ENCODE measurements at places on chromosomes 6 and 20.

GRCh38 chr6:10771371-10771894 is 23.8 kb downstream of the TMEM14B start:
- DNase-seq, result no peak

- DNase-seq, result no peak
Measured at GRCh38 chr6:135630789-135631376, 133.3 kb upstream of the AHI1 start.

DNA sequence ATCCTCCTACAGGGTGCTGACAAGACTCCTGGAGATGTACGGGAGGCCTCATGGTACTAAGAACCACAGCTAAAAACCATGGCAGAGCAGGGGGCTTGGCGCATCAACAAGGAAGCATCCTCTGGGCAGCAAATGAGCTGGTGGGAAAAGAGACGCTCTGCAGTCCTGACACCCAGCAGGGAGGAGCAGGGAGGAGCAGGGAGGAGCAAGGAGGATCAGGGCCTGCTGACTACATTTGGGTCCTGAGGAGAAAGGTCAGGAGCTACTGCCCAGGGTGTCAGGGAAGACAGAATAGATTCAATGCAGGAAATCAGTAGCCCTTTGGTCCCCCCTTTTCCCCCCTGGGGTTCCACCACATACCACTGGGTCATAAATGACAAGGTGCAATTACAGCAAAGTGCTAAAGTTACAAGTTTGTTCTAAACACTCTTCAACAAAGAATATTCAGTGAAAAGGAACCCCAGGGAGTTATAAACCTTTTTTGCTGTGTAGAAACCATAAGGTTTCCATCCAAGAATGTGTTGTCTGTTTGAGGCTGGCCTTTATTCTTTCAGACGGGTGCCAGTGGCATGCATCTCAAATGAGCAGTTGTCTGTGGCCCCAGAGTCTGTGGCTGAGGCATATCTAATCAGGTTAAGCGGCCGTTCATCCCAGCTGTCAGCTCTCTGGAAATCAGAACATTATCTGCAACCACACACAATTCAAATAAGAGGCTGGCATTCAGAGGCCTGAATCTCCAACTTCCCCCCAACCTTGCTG is 325.0 kb downstream of the CDC5L start:
- DNase-seq, result no peak

GRCh38 chr6:29011276-29011734 is 6.2 kb upstream of the ZNF311 start:
- DNase-seq, result peak; percentile 18

DNA sequence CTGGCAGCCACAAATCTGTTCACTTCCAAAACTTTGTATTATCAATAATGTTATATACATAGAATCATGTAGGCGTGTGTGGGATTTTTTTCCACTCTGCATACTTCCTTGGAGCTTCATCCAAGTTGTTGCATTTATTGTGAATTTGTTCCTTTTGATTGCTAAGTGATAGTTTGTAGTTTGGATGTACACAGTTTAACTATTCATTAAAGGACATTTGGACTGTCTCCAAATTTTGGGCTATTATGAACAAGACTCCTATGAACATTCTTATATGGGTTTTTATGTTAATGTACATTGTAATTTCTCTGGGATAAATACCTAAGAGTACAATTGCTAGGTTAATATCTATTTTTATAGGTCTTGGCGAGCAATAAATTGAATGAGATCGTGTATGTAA is 36.2 kb upstream of the GCNT2 start:
- no peak for DNase-seq

- DNase-seq, result no peak
Measured at GRCh38 chr6:39053016-39053624, 4.5 kb downstream of the GLP1R start.

- DNase-seq, result no peak
Measured at GRCh38 chr6:154535851-154536250, 25.4 kb upstream of the CNKSR3 start.

- DNase-seq, result no peak
Measured at GRCh38 chr6:87799651-87800050, 97.6 kb upstream of the AKIRIN2 start.

GRCh38 chr6:37518116-37518515 is 18.4 kb upstream of the CCDC167 start:
- no peak for DNase-seq

DNA sequence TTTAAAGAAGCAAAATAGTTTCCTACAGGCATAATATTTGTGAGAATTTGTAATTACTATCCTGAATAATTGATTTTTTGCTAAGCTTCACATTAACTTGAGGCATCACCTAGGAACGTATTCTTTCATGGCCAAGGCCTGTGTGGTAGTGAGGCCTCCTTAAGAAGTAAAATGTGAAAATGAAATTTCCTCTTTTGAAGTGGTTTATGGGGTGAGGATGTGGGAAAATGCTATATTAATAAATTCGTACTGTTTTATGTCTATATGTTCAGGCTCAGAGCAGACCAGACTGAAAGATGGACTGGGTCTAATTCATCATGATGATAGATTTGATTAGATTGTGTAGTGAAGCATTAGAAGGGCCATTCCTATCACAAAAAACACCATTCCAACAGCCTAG is 33.1 kb downstream of the MYLIP start:
- DNase-seq, result no peak

DNA sequence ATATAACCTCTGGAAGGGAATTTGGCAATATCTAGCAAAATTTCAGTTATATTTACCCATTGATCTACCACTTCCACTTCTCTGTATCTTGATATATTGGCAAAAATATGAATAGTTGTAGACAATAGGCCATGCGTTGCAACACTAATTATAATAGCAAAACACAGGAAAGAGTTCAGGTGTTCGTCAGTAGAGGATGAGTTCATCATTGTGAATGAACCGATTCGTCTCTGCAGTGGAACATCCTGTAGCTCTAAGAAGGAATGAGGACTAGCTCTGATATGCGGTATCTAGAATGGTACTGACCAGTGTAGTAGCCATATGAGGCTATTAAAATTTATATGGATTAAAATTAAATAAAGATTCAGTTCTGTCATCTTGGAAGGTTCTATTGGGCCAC is 8.3 kb downstream of the FAM83D start:
- DNase-seq, result no peak

- no peak for DNase-seq
Measured at GRCh38 chr20:32847964-32848363, 10.8 kb upstream of the EFCAB8 start.

GRCh38 chr6:28726569-28727309 is 197.0 kb downstream of the TRIM27 start:
- DNase-seq, result no peak

- DNase-seq, result no peak
Measured at GRCh38 chr6:136235233-136235564, 14.9 kb downstream of the MTFR2 start.

DNA sequence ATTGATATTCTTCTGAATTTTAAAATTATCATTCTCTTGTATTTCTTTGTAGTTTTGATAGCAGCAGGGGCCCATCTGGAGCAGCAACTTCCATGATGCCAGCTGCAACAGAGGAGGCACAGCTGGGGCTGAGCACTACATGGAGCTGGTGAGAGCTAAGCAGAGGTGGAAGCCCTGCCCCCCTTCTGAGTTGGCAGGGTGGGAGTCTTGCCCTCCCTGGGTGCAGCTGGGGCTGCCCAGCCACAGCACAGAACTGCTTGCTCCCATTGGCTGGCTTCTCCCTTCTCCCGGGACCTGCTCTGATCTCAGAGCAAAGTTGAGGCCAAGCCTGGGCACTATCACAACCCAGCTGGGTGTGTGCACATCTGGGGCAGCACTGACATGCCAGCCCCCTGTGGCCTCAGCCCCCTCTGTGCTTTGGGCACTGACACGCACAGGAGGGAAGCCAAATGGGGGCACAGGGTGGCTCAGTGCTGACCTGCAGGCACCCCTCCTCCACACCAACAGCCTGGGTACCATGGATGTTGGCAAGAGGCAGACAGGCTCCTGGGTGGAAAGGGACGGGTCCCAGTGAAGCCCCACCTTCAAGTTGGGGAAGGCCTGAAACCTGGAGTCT is 69.1 kb upstream of the EYA4 start:
- no peak for DNase-seq

GRCh38 chr6:90025523-90026061 is 131.3 kb downstream of the GJA10 start:
- peak; percentile 93 for DNase-seq

- peak; percentile 1 for DNase-seq
Measured at GRCh38 chr20:571754-572441, 28.3 kb upstream of the CSNK2A1 start.

- no peak for DNase-seq
Measured at GRCh38 chr6:6635869-6636268, 47.3 kb downstream of the LY86 start.

DNA sequence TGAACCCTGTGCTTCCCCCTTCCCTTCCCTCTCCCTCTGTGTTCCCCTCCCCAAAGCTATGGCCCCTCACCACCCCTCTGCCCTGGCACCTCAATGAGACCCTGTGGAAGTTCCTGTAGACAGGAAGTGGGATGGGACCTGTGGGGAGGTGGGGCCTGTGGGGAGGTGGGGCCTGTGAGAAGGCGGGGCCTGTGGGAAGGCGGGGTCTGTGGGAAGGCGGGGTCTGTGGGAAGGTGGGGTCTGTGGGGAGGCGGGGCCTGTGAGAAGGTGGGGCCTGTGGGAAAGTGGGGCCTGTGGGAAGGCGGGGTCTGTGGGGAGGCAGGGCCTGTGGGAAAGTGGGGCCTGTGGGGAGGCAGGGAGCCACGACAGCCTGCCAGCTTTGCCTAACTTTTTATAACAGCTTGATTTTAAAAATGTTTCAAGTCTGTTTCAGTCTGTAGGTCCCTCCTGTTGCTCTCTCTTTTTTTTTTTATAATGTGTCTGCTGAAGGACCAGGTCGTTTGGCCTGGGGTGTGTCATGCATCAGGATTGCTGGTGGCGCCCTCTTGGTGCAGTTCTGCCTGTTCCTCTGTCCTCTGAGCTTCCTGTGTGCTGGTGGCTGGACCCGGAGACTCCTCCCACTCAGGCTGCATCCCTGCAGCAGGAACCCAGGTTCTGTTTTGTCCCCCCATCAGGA is 70.5 kb upstream of the SLCO4A1 start:
- no peak for DNase-seq

- DNase-seq, result no peak
Measured at GRCh38 chr20:37204056-37204455, 24.7 kb upstream of the MROH8 start.

- DNase-seq, result no peak
Measured at GRCh38 chr6:83086751-83087150, 19.3 kb downstream of the DOP1A start.

DNA sequence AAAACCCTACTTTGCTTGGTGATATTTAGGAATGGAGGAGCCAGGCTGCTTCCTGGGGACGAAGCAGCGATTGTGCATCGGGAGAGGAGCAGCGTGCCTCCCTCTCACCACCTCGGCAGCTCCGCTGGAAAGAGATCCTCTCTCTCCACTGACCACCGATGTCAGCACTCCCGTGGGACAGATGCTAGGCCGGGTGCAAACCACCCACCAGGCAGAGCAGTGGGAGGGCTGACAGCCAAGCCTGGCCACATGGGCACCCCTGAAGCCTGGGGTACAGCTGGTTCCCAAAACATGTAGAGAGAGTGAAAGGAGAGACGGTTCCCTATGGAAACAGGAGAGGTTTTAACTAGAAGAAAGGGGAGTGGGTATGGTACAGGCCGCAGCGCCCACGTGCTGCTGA is 220.0 kb downstream of the ANKRD60 start:
- DNase-seq, result no peak

GRCh38 chr6:106117579-106117978 is 31.4 kb downstream of the PRDM1 start:
- no peak for DNase-seq

DNA sequence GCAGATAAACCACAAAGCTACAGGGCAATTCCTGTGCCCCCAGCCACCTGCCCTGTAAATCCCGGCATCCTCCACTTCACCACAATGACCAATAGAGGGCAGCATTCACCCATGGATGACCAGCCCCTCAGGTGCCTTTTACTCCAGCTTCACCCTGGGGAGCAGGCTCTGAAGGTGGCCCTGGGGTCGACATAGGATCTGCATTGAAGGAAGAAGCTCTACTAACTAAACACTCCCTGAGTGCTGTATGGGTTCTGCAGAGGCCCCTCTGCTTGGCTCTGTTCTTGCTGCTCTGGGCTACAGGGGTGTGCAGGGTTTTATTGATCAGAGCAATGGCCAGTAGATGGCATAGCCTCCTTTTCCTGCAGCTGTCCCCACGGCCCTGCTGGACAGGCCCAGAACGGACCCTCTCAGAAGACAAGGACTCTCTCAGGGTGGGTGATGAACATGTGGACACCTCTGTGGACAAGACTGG is 20.3 kb downstream of the CST4 start:
- peak; percentile 8 for DNase-seq

GRCh38 chr20:40476461-40476860 is 212.6 kb downstream of the MAFB start:
- DNase-seq, result no peak

- DNase-seq, result no peak
Measured at GRCh38 chr6:133682506-133683307, 206.2 kb upstream of the TCF21 start.

DNA sequence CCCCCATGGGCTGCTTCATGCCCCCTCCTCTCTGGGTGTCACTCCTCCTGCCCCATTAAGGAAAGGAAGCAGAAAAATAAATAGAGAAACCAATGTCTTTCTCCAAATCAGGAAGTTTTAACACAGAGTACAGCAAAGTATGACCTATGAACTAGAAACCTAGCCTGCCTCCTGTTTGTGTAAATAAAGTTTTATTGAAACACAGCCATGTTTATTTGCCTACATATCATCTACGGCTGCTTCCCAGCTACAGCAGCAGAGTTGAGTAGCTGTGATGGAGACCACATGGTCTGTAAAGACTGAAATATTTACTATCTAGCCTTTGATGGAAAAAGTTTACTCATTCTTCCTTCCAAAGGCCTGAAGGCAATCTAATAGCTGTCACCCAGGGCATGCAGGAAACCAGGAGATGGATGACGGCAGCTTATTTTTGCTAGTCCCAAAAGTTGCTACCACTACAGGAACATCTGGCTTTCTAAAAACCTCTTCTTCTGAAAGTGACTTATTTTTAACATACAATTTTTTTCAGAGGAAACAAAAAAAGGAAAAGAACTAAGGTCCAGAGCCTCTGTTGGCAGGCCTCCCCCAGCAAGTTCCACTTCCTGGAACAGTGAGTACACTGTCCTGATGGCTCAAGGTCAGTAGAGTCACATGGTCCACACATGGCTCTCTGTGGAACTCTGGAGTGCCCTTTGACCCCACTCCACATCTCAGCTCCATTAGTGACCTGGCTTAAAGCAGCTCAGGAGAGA is 287.8 kb downstream of the PTPRT start:
- DNase-seq, result no peak

DNA sequence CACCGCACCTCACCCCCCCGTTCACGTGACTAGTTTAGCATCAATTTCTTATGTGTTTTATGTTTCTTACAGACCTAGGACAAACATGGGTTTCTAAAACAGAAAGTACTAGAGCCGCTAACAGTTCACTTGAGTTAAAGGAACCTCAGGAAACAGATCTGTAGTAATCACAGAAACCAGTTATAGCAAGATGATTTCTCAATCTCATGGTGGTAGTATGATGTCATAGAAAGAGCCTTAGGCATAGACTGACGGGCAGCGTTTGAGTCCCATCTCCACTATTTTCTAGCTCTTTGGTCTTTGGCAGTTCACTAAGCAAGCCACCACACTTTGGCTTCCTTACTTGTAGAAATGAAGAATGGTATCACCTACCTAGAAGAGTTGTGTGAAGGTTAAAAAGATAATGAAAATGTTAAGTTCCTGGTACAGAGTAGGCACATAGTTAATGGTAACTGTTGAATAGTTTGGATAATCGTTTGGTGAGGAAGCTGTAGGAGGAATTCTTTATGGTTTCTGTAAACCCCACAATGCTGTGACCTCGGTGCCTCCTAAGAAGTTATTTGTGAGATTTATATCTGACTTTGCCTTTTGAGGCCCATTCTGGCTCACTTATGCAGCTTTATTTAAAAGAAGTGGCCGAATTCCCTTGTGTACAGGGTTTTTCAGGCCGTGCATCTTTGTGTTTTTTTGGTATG is 21.3 kb downstream of the CTNNBL1 start:
- no peak for DNase-seq
